GM04504 (cell line): ENCODE measurements at places on chromosomes 3 and 15.

GRCh38 chr3:188369526-188369925, 215.6 kb downstream of the LPP start:
- no peak for DNase-seq

DNA sequence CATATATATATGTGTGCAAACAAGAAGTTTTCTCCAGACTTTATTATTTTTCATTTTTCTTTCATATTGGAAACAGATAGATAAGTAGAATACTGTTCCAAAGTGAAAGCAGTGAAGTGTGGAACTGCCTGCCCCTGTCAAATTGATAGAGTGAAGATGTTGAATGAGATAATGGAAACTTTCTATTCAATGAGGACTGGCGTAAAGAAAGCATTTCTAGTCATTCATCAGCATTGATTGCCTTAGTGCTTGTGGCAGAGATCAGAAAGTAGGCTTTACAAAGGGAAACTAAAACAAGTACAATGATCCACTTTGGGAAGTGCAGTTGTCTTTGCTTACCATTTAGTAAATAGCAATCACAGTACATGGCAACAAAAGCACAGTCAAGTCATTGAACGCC, 300.0 kb downstream of the CADM2 start:
- no peak for DNase-seq

- no peak for DNase-seq
Measured at GRCh38 chr3:167109746-167110145, 270.4 kb downstream of the ZBBX start.

- DNase-seq: no peak
Measured at GRCh38 chr3:108301695-108302404, 5.5 kb downstream of the HHLA2 start.

- DNase-seq: peak; percentile 5
Measured at GRCh38 chr3:88031642-88032077, 27.1 kb downstream of the CGGBP1 start.

DNA sequence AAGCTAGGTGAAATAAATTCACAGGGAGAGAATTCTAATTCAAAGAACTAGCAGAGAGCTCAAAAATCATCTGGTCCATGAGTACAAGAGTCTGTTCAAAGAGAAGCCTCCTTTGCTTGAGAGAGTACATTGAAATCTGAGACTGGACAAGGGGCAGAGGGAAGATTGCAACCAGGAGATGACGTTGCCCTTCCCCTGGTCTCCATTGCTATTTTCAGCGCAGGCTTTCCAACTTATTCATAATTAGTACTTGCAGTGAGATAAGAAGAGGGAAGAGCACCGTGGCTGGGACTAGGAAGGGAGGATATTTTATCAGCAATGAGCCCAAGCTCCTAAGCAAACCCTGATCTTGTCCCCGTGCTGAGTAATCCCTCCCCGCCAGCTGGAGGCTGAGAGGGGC, 251.8 kb upstream of the RORA start:
- no peak for DNase-seq

GRCh38 chr3:44198284-44199269, 43.1 kb upstream of the TOPAZ1 start:
- peak; percentile 32 for DNase-seq

DNA sequence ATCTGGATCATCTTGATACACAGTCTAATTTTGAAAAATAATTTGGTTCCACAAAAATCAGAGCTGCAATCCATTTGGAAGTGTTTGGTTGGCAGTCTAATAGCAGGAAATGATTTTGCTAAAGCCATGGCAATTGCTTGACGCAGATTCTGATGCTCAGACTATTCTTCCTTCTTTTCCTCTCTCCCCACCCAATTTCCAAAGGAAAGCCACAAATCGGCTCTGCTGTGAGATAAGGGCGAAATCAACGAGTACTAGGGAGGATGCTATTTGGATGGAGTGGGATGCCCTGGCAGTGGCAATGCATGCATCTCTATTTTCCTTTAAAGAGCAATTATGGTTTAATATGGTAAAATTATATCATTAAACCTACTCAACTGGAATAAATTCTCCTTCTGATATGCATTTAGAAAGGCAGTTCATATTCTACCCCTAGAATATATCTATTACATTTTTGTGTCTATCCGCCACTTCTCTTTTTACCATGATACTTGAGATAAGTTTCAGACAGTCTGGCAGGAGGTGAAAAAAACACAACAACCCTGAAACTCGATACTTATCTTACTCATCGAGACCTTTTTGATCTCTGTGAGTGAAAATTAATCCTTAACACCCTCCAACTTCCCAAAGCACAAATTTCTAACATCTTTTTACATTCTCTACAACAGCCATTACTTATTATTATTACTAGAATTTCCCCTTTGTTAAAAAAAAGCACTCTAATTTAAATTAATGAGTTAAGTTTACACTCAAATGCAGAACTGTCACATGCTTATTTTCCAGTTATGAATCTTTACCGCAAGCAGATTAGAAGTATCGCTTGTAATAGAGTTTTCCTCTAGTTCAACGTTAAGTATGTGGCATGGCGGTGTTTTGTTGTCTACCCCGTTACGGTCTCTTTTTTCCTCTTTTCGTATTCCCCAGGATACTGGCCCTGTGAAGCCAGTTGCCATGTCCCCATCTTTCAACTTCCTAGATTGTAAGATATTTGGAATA, 433.3 kb downstream of the FOXP1 start:
- DNase-seq: no peak

GRCh38 chr3:167861649-167862048, 126.1 kb downstream of the SERPINI1 start:
- DNase-seq: no peak
